ENCODE measurements at places on chromosomes 7 and 10.

- no peak for DNase-seq
Measured at GRCh38 chr10:27568196-27569175, 64.4 kb downstream of the RAB18 start.

DNA sequence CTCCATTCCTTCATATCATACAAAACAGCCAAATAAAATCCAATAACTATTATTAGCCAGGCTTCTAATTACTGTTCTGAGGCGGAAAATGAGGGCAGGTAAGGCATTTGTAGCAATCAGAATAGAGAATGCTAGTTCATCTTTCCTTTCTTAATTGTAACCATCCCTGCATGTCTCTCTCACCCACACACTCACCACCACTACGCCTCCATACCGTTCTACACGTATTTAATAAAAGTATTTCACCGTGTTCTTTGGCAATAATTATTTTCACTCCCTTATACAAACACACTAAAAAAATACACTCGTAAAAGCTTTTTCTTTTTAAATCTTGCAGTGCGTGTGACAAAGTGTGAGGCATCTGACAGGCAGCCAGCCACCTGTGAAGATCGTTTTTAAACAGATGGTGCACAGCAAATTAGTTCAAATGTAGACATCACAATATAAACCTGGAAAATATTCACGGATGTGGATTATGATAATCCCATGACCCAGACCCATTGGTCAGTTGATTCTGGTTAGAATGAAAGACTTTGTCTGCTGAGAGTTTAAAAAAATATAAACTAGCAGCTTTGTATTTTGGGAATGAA lies 653.6 kb downstream of the REEP3 start:
- DNase-seq, result no peak

GRCh38 chr10:34996843-34997242 lies 93.3 kb downstream of the CUL2 start:
- no peak for DNase-seq

DNA sequence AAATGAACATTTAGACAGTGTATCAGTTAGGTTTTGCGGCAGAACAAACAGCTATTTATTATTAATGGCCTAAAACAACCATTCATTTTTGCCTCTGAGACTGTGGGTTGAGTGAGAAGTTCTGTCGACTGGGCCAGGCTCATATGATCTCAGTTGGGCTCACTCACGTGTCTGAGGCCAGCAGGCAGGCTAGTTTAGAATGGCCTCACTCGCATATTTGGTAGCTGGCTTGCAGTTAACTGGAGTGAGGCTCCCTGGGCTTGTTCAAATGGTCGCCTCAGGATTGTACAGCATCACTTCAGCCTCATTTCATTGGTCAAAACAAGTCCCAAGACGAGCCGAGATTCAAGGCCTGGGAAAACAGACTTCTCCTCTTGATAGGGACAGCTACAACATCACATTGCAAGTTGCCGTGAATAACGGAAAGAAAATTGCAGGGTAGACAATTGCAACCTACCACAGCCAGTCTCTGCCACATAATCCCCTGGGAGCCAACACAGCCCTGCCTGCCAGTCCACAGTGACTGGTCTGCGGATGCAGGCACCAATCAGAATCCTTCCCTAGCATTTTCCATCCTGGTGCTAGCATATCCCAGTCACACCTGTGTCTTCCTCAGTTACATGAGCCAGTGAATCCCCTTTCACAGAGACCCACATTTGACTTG lies 23.1 kb upstream of the PPIF start:
- no peak for DNase-seq

- DNase-seq, result no peak
Measured at GRCh38 chr10:75980419-75981002, 549.1 kb downstream of the LRMDA start.

DNA sequence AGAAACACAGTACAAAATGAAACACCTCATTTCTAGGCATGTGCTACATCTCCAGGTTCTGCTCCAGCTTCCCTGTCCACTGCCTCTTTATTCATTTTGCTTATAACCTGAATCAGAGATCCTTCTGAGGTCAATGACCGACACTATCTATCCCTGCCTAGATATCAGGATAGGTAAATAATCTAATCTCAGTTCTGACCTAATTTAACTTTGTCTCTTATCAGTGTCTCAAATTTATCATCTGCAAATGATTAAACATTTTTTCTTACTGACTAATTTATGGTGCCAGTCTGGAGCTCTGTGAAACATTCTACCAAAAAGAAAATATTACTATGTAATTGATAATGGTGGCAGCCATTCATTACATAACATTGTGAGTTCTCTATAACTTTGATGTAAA lies 61.1 kb downstream of the SGCE start:
- no peak for DNase-seq

DNA sequence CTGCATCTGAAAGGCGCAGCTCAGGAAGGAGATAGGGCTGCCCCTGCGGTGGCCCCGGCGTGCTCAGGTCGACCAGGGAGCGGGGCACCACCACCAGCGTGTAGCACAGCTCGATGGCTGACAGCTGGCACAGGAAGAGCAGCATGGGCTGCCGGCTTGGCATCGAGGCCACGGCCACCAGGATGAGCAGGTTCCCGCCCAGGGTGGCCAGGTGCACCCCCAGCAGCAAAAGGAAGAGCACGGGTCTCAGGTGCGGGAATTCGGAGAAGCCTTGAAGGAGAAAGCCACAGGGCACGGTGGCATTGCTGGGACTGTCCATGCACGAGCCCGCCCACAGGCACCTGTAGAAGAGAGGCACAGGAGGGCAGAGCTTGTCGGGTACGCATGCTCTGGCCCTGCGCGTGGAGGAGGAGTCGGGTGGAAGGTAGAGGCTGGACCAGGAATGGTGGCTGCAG lies 33.9 kb downstream of the TAS2R41 start:
- no peak for DNase-seq

GRCh38 chr7:38335128-38335491 lies 61.7 kb upstream of the TARP start:
- DNase-seq, result no peak

DNA sequence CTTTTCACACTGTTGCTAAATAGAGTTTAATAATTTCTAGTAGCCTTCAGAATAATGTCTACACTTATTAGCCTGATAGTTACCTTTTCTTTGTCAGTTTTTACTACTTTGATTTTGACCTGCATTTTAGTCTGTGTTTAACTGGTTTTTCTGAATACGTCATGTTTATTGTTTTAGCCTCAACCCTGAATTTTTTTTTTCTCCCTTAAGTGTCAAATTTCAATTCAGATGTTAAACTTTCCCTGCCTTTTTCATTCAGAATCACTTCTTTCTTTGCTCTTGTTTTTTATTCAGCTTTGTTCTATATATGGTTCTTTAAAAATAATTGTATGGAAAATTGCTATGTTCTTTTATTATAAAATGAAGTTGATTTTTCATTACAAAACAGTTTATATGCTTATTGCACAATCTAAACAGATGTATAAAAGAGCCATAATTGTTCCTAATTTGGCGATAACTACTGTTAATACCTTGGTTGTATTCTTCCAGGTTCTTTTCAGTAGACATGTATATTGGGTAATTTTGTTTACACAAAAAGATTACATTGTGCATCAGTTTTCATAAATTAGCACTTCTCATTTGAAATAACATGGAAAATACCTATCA lies 159.7 kb downstream of the ADK start:
- DNase-seq, result no peak

DNA sequence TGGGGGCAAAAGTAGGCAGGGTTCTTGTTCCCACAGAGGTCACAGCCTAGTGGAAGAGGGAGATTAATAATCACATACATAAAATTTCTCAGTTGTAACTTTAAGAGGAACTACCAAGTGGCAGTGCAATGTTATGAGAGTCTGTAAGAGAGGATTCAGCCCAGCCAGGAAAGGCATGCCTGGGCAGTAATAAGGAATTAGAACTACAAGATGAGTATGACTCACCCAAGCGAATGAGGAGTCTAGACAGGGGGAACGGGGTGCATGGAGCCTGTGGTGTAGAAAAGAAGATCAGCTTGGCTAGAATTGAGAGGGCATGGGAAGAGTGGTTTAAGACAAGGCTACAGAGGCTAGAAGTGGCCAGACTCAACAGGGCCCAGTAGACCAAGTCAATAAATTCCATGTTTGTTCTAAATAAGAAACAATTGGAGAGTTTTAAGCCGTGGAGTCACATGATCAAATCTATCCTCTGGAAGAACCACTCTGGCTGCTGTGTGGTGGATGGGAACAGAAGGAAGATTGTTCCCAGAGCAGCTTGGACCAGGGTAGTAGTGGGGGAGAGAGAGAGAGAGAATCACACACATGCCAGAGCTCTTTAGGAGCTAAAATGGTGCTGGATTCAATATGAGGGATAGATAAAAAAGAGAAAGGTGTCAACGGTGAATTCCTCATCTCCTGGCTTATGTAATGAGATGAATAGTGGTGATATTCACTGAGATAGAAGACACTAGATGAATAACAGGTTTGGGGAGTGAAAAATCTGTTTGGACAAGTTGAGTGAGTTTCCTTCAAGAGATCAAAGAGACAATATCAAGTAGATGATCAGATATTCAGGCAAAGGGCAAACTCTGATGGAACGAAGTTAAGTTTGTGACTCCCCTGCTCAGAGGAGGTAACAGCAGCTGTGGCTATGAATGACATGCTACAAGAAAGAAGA lies 265.1 kb downstream of the FGFR2 start:
- no peak for DNase-seq

DNA sequence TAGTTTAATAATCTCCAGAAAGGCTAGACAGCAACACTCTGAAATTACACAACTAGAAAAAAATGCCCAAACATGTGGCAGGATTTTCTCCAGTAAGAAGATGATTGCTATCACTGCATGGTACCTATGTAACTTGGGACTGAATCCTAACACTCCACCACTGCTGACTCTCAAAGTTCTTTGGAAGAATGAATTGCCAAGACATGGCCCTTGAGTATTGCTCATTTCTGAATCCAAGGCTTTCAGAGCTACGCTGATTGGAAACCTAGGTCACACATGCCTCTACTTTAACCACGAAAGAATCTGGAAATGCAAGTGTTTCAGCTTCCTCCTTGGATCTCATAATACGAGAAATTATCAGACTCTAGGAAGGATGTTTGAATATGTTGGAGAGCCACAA lies 167.5 kb upstream of the CELF2 start:
- DNase-seq, result no peak

- no peak for DNase-seq
Measured at GRCh38 chr10:16816171-16816570, 1.1 kb downstream of the RSU1 start.

DNA sequence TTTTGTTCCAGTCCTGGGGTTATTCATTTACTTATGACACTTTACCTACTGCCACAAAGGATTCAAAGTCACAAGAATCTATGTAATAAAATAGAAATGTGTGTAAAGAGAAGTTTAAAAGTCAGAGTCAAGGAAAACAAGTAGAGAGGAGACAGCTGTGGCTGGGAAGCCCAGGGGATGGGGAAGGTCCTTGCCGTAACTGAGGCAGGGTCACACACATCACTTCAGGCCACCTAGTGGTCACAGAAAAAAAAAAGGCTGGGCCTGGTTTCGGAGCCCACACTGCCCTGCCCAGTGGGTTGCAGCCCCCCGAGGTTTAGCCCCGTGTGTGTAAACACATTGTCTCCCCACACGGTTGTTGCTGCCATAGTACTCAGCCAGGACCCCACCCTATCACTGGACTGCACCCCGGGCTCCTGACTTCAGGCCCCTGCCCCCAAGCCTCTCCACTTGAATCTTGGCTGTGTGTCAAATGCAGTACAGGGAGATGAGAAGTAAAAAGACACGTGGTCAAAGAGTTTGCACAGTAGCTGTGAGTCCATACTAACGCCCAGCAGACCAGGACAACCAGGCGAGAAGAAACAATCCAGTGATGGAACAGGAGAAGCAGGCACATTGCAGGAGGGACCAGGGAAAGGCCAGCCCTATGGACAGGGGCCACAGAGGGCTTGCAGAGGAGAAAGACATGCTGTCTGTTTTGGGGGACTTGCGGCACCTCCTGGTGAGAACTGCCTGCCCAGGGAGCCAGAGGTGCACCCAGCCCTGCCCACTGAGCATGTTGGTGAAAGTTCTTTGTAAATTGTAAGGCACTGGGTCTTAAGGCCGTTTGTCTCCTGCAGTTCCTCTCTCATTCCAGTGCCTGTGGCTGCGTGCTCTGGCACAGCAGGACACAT lies 91.4 kb upstream of the MACROH2A2 start:
- DNase-seq, result no peak

- no peak for DNase-seq
Measured at GRCh38 chr10:66678521-66678920, 247.3 kb upstream of the LRRTM3 start.

DNA sequence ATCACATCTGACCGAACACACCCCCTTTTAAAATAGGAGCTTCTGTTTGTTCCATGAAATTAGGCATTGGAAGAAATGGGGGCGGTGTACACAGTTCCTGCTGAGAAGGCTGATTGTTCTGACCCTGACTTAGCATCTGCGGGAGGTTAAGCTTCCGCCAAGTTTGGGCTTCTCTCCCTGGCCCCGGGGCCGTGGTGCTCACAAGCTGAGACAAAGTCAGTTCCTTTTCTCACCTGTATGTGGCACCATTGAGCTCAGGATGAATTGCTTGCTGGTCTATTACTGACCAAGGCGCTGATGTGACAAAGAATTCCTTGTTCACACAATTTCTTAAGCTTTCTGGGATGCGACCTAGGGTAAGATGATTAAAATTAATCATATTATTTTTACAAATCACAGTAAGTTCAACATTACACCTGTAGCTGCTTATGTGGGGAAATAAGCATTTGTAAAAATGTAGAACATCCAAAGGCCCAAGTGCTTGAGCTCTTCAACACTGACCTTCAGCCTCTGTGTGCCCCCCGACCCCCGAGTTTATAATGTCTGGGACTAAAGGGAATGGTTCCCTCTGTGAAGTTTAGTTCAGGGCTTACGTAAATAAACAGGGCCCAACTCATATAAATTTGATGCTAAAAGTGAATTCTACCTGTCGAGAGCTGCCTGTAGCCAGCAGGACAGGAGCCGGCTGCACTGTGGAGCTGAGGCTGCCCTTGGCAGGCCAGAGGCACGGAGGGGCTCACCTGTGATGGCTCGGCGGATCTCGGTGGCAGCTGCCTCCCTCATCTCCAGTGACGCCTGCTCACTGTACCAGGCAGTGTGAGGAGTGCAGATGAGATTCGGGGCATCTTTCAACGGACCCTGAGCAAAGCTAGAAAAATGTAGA lies 50.8 kb downstream of the ZRANB1 start:
- peak; percentile 66 for DNase-seq

DNA sequence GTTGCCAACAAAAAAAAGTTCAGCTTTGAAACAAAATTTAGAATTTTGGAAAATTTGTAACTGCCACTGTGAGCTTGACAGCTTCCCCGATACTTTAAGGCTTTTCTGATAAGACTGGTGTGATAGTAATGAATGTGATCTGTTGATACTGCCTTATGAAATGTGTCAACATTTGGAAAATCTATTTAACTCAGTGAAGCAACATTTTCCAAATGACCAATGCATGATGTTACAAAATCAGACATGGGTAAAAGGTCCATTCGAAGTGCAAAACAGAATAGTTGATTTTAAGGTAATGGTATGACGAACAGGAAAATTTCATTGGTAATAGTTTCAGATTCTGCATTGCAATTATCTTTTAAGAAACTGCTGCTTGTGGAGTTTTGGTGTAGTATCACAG lies 175.4 kb downstream of the SEM1 start:
- no peak for DNase-seq

Measured in amygdala (tissue), 56 donors.